Caudate nucleus (tissue), 63 donors: ENCODE measurements at places on chromosomes 13 and 19.

- no peak for DNase-seq
Observed at GRCh38 chr13:59842507-59842906, 321.2 kb downstream of the DIAPH3 start.

GRCh38 chr19:40831502-40832430 is 18.5 kb downstream of the CYP2A6 start:
- DNase-seq = no peak

DNA sequence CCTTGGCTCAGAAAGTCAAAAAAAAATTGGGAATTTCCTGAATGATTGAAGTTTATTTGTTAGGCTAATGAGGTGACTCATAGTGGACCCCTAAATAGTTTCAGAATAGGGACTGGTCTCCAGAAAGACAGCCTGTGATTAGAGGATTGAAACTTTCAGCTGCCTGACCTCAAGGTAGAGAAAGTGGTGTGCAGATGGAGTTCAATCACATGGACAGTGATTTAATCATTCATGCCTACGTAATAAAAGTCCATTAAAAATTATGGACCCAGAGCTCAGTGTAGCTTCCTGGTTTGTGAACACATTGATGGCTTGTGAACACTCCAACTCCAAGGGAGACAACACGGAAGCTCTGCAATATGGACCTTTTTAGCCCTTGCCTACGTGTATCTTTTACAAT is 533.2 kb upstream of the PCDH9 start:
- DNase-seq = no peak

DNA sequence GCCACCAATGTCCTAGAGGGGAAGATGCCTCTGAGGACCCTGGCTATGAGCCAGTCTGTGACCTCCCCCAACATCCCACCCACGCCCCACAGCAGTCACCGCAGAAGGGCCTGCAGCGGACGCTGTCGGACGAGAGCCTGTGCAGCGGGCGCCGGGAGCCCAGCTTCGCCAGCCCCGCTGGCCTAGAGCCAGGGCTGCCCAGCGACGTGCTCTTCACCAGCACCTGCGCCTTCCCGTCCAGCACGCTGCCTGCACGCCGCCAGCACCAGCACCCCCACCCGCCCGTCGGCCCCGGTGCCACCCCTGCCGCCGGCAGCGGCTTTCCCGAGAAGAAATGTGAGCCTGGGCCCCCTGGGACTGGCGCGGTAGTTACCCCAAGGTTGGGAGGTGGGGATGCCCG is 30.6 kb downstream of the DPF1 start:
- DNase-seq = no peak

- DNase-seq = no peak
Observed at GRCh38 chr13:110018009-110018408, 231.6 kb upstream of the IRS2 start.
